NCI-H1436 (cell line): ENCODE measurements at places on chromosomes 2 and 18.

- peak; percentile 6 for DNase-seq
Observed at GRCh38 chr18:78659748-78660147, 319.9 kb upstream of the SALL3 start.

DNA sequence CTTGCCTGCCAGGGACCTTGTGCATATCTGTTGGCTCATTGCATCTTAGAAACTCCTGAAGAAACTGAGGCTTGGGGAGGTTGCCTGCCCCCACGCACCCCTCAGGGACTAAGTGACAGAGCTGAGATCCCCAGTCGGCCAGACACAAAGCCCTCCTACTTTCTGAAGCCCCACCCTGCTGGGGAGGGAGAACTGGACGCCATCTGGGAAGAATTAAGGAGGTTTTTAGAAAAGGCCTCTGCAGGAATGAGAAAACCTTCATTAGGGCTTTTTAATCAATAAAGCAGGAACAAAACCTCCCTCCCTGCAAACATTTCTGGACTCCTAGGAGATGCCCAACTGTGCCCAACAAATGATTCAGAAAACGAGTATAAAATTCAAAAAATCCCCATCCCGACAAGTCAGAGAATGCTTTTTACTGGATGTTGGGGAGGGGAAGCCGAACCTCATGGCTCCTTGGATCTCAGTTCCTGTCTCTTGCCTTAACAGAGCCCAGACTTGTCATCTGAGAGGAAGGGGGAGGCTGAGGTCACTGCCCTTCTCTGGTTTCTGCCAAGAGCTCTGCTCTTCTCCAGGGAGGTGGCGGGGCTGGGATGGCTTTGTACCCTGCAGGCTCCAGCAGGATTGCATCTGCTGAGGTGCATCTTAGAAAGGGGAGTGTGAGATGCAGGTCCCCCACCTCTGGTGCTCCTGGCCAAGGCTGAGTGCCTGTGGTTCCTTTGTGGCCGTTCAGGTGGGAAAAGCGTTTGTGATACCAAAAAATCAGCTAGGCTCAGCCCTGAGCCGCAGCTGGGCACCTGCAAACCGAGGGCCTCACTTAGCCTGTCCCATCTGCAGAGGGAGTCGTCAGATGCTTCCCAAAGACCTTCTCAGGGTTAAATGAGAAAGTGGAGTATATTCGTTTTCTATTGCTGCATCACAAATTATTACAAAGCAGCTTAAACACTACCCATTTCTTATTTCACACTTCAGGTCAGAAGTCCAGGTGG, 142.4 kb downstream of the ZFP36L2 start:
- no peak for DNase-seq

DNA sequence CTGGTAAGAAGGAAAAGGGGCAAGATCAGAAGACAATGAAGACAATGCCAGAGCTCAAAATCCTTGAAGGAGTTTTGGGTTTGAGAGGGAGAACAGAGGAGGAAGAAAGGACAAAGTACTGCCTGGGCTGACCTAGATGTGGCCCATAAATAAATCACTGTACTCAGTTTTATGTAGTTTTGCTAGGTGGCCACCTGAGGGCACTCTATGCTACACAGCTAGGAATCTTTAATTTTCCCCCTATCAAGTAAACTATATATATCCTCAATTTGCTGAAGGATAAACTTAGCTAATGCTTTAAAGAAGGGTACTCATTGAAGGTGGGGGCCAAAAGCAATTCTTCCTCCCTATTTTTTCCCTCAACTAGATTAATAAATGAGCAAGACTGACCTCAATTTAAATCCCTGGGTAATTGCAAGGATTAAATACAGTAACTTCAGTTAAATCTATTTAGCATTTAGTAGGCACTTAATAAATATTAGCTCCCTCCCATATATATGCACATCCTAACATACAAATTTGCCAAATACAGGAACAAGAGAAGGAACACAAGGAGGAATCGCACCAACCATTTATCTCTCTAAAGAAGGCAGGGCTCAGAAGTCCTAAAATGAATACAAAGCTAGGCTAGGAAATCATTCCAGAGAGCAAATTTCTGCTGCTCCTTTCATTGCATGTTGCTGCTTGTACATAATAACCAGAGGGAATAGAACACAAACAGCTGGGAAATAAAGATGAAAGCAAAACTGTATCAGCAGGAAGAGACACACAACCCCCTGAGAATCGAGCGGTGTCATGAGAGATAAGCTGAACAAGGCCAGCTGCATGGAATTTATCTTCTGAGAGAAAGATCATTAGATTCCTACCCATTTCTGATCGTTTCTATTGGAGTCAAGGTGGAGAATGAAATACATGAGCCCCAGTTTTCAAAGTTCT, 540.1 kb downstream of the NRXN1 start:
- peak; percentile 41 for DNase-seq

DNA sequence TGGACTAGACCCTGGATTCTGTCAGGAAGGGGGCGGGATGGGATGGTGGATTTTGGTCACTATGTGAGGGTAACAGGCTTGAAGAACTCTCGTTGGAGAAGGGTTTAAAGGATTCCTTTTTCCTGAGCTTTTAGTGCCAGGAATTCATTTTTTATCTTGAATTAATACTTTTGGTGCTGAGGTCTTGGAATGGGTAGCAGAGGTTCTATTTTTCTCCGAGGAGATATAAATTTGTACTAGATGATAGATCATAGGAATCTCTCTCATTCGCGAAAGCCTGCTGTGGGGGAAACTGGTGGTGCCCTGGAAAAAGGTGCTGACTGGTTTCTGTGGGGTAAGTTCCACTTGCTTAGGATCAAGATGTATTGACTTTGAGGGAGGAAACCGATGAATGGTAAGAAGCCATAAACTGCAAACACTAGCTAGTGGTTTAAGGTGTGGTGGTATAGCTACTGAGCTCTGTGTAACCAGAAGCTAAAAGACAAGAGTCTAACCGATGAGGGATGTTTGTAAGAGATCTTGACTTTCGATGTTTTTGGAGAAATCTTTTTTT, 706 bp downstream of the AGPS start:
- DNase-seq, result no peak

GRCh38 chr2:230097841-230098240, 29.1 kb upstream of the SLC16A14 start:
- DNase-seq, result no peak

DNA sequence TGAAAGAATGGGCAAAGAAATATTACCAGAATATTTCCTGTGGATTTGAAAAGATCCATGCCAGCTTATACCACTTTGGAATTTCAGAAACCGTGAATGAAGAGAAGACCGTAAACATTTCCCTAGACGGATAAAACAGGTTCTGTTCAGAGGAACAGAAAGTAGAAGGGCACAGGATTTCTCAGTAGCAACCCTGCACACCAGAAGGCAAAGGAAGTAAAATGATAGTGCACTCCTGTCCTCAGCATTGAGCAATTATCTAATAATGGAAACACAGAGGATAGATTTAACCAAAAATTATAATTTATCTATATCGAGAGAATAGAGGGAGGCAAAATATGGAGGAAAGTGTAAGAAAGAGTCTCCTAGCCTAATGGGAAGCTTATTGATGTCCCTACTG, 87.0 kb upstream of the ITGA6 start:
- DNase-seq, result no peak

GRCh38 chr2:143177096-143177786, 48.0 kb downstream of the ARHGAP15 start:
- DNase-seq, result no peak

DNA sequence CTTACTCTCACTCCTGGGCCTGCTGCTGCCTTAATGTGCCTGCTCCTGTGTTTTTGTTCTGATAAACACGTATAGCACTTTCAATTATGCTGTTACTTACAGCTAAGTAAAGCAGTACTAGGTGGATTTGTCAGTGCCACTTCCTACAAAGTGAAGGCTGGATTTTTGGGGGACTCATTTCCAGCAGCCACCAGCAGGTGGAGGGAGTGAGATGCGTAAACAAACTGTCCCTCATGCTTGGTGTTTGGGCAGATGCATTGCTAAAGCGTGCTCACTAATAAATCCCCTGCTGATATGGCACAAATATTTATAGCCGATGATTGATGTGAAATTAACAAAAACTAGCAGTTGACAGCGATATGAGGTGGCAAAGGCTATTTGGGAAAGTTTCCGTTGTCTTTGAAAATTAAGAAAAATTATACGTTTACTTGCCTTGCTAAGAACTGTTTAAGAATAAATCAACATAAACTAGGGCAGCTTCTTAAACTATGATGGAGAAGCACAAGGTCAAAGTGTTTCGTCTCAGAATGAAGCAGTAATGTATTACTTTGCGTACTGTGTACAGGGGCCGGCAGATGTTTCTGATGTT, 101.7 kb downstream of the AGAP1 start:
- DNase-seq, result peak; percentile 58

- no peak for DNase-seq
Observed at GRCh38 chr2:168326572-168326971, 79.2 kb upstream of the STK39 start.

- DNase-seq, result peak; percentile 91
Observed at GRCh38 chr2:200713003-200713703, 98.6 kb upstream of the BZW1 start.

DNA sequence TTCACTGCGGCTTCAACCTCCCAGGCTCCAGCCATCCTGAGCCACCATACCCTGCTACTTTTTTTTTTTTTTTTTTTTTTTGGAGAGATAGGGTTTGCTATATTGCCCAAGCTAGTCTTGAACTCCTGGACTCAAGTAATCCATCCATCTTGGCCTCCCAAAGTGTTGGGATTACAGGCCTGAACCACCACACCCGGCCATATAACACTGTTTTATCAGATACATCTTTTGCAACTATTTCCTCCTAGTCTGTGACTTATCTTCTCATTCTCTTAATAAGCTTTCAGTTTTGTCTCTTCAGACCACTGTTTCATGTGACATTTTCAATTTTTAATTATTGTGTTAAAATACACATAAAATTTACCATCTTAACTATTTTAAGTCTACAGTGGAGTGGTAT, 35.7 kb upstream of the FAM117B start:
- no peak for DNase-seq

GRCh38 chr18:40035966-40036365, 1919.1 kb upstream of the PIK3C3 start:
- no peak for DNase-seq
